Stimulated activated CD8-positive, alpha-beta memory T cell treated with anti-CD3 and anti-CD28 coated beads, Interleukin-7, amount 100 ng/mL, for 24 hours (primary cell): ENCODE measurements at places on chromosomes 12 and 14.

- no peak for DNase-seq
These were observed 13.9 kb upstream of the TCP11L2 start for GRCh38 chr12:106288494-106289195.

DNA sequence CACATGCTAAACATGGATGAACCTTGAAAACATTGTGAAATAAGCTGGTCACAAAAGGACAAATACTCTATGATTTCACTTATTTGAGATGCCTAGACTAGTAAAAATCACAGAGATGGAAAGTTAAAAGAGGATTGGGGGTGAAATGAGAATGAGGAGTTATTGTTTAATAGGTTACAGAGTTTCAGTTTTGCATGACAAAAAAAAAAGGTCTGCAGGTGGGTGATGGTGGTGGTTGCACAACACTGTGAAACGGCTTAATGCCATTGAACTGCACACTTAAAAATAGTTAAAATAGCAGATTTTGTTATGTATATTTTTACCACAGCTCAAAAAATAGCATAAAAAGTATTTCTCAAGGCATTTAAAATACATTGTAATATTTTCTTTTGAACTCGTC is 151.9 kb upstream of the NRXN3 start:
- DNase-seq = no peak

GRCh38 chr12:2581293-2582045 is 213.3 kb upstream of the FKBP4 start:
- DNase-seq = no peak

GRCh38 chr12:66380769-66381535 is 78.7 kb downstream of the HELB start:
- no peak for DNase-seq

- DNase-seq = no peak
These were observed 193.6 kb upstream of the SEL1L start for GRCh38 chr14:81727218-81727617.

DNA sequence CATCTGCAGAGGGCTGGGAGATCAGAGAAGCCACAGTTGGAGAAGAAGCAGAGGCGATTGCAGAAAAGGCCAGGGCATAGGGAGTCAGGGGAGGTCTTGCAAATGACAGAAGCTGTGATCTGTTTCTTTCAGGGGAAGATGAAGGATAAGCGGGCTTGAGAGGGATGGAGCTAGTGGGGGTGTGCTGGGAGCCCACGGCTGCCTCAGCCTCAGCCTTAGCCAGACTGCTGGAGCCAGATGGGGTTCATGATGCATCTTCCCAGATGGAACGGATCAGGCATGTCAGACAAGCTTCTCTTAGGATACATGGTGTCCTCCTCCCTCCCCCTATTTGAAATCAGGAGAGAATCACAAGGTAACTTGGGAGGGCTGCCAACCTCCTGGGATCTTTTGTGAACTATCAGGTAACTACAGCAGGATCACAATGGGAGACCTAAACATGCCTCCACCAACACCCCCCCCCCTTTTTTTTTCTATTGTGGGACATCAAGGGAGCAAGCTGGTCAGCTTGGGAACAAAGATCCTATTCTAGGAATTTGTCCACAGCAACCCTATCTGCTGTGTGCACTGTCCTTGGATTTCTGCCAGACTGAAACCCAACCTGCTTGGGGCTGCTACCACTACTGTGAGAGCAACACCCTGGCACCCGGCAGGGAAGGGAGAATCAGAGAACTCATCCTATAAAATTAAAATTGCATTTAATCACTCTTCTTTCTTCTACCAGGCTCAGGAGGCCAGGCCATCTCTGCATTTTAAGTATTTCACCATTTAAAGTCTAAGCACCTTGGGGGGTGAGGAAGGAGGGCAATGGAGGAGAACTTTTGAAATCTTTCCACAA is 10.7 kb upstream of the ATP2A2 start:
- no peak for DNase-seq

DNA sequence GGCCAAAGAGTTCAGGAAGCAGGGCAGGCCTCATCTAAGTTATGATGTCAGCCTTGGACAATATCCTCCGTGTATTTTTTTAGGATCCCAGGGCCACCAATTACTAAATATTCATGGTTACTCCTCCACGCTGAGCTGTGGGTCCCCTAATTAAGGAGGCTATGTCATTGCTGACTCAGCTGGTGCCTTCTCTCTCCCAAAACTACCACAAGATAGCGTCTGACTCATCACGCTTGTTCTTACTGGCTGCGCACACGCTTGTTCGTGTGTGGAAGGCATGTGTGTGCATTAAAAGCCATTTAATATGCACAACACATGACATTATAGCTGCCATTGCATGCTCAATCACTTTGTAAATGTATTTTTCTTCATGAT is 78.3 kb downstream of the GSC start:
- no peak for DNase-seq

DNA sequence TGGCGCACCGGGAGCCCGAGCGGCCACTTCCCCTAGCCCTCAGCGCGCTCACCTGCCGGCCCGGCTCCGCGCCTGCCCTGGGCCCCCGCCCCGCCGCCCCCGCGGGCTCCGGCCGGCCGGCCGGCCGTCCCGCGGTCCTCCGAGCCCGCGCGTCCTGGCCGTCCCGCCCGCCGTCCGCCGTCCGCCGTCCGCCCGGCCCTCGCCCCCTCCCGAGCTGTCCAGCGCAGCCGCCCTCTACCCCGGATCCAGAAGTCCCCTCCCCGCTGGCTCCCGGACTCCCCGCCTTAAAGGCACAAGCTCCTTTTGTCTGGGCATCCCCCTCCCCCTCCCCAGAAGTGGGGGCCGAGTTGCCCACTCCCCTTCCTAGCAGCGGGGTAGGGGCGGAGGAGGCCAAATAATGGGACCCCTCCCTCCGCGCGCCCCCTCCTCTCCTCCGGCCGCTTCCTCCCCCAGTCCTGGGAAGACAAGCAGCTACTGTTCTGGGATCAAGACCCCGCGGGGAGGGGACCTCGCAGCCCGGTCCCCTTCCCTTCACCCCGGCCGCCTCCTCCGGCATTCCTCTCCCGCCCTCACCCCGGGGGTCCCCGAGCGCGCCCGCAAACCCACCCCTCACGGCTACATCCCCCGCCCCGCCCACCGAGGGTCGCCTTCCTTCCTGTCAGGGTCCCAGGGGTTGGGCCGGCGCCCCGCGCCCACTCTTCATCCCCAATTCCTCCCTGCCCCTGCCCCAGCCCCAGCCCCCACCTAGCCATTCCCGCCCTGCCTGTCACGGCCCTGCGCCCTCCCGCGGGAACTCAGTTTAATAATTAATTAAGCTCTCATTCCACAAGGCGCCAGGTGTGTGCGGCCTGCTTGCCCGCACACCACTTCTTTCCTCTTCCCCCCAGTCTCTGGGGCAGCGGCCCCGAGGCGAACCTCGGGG is at the start of gene ADCY6:
Gene ADCY6, minus strand, starts transcription at position 236 of the 922 bp plus-strand sequence. CDS start 5,655 bp downstream, outside the sequence.
- DNase-seq = no peak
